ENCODE measurements at places on chromosomes 5 and 9.
A peak's percentile ranks its signal among the peaks of the same experiment; 100 is the strongest.

GRCh38 chr5:113343343-113343742 is 91.4 kb downstream of the TSSK1B start:
- no peak for DNase-seq

- peak; percentile 55 for DNase-seq
Measured at GRCh38 chr5:10724781-10725507, 36.1 kb downstream of the DAP start.

DNA sequence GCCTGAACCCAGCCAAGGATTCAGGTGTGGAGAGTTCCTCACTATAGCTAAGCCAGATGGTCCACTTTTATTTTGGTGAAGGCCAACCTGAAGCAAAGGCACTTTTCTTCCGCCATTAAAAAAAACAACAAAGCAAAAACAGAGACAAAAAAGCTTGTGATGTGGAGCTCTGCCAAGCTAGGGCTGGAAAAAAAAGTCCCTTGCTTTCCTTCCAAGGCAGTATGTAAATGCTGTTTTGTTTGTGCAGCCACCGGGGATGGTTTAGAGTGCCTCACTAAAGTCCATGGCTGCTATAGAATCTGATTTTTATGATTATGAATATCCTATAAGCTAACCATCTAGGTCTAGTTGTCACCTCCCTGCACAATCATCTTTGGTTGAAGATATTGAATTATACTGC is 14.9 kb downstream of the MEGF10 start:
- no peak for DNase-seq

DNA sequence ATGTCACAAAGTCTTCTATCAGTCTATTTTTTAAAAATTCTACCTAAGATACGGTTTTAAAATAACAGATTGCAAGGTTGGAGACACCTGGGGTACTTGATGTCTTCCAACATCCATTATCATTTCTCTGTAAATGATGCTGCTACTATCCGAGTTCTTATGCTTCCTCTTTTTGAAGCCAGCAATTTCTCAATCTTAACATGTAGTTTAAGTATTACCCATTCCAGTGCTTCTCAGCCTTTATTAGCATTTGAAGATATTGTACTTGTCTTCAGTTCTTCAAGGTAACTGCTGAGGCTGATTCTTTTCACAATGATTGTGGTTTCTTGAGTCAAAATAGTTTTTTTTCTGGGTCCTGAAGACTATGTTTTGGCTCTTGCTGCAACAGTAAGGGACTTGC is 96.4 kb upstream of the SELENOP start:
- DNase-seq, result no peak

Measured in ureter (tissue), 1 donor.